ENCODE measurements at places on chromosomes 1 and 21. TPM values are rescaled to one million over a fixed set of nuclear protein-coding genes. Genes with fewer than 3 reads are reported as not detected.

CD2 gene
- total RNA-seq: 3.9 TPM

SPRR4 gene
- not detected for total RNA-seq

ELF3 gene
- total RNA-seq: 1,061 TPM

DNA sequence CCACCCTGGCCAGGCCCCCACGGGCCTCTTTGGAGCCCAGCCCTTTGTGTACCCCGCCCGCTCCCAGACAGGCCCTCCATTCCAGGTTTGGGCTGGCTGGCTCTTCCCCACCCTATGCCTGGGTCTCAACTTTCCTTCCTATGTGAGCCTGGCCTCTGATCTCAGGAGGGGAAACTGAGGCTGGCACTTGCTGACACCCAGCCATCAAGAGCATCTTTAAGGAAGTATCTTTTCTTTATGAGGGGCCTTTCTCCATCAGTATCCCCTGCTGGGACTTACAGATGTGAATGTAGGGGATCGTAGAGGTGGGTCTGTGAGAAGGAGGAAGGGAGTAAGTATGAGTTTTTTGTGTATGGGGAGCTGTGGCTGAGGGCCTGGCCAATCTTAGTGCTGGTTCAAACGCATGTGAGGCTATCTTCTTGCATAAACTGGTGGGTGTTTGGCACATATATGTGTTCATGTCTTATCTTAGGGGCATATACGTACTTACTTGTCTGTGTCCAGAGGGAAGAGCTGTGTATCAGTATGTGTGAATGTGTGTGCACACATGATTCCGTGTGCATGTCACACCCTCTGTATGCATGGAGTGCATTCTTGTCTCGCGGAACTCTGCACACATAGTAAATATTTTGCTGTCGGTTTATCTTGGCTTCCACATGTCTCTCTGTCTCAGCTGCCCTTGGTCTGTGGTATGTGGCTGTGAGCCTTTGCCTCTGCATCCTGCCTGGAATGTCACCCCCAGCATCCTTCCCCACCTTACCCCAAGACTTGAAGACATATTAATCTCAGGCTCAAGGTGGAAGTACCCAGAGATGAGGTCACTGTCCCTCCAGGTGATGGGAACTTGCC is 5.4 kb downstream of the NECTIN4 start:
- DNase-seq: no peak

DNA sequence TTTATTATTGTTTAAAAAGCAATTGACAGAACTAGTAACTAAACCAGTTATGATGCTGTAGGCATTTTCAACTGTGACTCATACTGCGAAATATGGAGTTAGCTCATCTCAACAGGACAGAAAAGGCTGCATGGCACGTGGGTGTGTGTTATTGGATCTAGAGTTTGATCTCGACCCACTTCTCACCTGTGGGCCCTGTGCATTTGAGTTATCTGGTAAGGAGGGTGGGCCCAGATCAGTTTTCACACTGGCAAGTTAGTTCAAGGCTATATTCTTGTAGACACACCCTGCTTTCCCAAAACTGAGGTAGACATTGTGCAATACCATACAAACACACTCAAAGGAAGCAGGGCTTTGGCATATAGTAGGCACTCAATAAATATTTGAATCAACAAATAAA is 71.3 kb upstream of the PRDX6 start:
- DNase-seq: no peak

GRCh38 chr1:238606457-238606856 is 715.7 kb upstream of the ZP4 start:
- DNase-seq: no peak

Measured in breast epithelium (tissue), 4 donors.